ENCODE measurements at places on chromosomes 16 and 17.

GRCh38 chr16:31461921-31462804 lies 2.9 kb downstream of the ARMC5 start:
- DNase-seq: no peak

GRCh38 chr16:30457743-30458560 lies 12.3 kb upstream of the SEPHS2 start:
- no peak for DNase-seq

- no peak for DNase-seq
Measured at GRCh38 chr16:8850279-8850885, 18.4 kb downstream of the CARHSP1 start.

- no peak for DNase-seq
Measured at GRCh38 chr17:2051061-2051932, 3.6 kb upstream of the HIC1 start.

DNA sequence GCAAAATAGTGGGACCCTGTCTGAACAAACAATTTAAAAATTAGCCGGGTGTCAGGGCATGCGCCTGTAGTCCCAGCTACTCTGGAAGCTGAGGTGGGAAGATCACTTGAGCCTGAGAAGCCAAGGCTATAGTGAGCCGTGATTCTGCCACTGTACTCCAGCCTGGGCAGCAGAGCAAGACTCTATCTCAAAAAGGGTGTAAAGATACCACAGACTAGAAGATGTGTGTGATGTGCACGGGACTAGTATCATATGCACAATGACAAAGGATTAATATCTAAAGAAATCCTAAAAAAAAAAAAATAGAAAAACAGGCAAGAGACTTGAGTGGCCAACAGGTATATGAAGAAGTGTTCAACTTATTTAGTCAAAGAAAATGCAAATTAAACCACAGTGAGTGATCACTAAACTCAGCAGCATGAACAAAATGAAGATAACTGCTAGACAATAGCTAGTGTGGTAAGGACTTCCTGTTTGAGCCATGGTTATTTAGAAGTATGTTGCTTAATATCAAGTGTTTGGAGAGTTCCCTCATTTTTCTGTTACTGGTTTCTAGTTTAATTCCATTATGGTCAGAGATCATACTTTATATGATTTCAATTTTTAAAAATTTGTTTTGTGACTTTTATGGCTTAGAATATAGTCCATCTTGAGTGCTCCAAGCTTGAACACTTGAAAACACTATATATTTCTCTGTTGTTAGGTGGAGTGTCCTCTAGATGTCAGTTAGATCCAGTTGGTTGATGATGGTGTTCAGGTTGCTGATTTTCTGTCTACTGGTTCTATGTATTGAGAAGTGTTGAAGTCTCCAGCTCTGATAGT lies 14.7 kb upstream of the SLX4 start:
- DNase-seq: no peak

All from hindlimb muscle (tissue), 1 donor.